ENCODE measurements at places on chromosomes 2 and 18.

GRCh38 chr2:47009253-47009767, 93.7 kb upstream of the MCFD2 start:
- no peak for DNase-seq

GRCh38 chr18:41899535-41899934, 55.5 kb upstream of the PIK3C3 start:
- no peak for DNase-seq

DNA sequence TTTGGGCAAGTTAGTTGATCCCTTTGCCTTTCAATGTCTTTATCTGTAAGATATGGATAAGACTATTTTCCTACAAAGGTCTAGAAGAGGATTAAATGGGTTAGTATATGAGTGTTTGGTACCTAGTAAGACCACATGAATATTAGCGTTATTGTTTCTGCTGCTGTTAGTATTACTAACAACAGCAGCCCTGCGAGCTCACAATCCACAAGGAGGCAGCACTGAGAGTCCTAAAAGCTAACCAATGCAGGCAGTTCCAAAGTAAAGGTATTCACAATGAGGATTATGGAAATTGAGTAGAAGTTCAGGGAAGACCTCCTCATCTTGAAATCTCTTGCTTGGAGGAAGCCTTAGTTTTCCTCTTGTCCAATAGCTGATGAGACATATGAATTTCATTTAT, 248.9 kb downstream of the TDRD15 start:
- no peak for DNase-seq

GRCh38 chr18:3449512-3450011, 410 bp upstream of the TGIF1 start:
- peak; percentile 71 for DNase-seq

DNA sequence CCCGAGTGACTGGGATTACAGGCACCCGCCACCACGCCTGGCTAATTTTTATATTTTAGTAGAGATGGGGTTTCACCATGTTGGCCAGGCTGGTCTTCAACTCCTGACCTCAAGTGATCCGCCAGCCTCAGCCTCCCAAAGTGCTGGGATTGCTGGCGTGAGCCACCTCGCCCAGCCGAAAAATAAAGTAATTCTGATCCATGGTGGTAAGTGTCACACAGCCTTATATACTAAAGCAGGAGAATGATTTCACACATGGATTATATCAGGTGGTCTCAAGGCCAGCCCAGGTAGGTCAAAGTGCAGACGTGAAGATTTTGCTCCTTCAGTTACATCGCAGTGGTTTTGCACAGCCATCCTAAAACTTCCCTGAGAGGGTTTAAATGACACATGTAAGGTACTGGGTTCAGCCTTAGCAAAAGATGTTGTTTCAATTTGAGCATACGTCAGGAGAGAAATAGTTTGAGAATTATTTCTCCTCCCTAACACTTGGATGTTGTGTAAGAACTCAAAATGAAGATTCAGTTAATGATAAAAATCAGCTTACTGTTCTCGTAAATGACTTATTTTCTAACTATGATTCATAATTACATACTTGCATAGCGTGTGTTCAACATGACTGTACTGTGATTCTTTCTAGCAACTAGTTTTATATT, 93.0 kb upstream of the SLC39A10 start:
- DNase-seq, result no peak

DNA sequence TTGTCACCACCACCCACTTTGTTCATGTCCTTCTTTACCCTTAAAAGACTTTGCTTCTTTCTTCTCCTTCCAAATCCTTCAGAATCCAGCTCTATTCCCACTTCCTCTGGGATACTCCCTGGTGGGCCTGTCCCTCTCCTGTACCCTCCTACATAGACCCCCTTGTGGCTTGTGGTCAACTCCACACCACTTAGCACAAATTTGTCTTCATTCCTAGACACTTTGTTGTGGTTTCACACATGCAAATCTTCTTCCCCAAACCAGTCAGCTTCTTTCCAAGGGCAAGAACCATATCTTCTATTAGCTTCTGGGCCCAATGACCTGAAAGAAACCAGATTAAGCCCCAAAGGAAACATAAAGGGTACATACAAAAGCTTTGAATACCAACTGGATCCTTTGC, 342.4 kb downstream of the TNS1 start:
- no peak for DNase-seq

- DNase-seq, result no peak
Measured at GRCh38 chr2:188695953-188696352, 278.2 kb upstream of the COL3A1 start.

DNA sequence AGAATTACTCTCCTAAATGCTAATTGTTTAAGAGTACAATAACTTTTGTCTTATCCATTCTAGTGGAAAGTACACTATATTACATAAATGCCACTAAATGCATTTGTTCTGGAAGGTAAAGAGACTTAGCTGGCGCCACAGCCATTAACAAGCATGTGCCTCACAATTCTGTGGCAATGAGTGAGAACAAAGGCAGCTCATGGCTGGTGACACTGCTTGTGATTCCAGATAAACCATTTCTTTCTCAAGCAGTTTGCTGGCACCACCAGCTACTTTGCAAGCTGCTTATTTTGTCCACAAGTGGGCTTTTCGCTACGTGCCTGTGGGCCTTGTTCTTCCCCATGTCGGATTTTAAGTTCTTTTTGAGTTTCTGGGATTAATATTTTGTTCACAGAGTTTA, 147.6 kb upstream of the SMAD7 start:
- DNase-seq, result no peak

GRCh38 chr18:31490387-31490786, 7.6 kb upstream of the DSG2 start:
- DNase-seq, result no peak

DNA sequence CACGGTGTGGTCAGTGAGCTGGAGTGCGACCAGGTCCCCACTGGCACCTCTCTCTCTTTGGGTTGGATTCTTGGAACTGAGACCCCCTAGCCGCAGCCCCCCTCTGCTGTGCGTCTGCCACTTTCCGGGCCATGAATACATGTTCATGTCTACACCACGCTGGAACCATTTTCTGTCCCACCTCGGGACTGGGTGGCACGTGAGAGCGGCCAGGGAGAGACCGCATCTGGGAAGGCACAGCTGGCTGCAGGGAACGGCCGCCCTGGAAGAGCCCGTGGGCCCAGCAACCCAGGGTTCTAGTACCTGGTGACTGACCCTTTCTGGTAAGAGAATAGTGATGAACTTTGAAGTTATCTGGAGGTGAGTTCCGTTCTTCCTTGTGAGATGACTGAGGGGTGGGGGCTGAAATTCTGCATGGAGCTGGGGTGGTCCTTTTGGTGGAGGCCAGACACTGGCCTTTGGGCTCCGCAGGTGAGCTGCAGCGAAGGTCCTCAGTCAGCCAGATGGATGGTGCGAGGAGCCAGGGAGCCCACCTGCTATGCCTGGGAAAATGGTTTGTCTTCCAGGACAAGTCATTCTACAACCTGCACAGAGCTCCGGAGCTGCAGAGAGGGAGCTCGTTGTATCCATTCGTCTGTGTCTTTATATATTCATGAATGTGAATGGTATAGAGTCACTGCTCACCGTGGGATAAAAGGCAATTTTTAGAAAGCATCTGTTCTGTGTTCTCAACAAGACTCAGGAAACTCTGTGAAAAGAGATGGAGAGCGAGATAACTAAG, 223.5 kb downstream of the NDUFA10 start:
- DNase-seq, result no peak

GRCh38 chr2:26251893-26252292, 7.2 kb downstream of the HADHB start:
- DNase-seq, result no peak

DNA sequence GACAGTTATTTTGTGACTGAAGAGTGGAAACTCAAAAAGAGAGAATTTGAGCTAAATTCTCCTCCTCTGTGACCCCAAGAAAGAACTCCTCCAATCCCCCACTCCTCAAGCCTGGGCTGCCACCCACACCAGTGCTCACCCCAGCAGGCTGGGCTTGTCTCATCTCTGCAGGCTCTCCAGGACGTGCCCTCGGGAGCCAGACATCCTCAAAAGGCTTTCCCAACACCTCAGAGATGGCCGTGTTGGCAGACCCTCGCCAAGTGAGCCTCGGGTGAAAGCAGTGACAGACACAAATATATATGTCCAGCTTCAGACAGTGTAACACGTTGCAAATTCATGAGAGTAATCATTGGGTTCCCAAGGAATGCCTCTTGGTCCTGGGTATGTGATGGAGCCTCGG, 377.7 kb upstream of the SALL3 start:
- no peak for DNase-seq

DNA sequence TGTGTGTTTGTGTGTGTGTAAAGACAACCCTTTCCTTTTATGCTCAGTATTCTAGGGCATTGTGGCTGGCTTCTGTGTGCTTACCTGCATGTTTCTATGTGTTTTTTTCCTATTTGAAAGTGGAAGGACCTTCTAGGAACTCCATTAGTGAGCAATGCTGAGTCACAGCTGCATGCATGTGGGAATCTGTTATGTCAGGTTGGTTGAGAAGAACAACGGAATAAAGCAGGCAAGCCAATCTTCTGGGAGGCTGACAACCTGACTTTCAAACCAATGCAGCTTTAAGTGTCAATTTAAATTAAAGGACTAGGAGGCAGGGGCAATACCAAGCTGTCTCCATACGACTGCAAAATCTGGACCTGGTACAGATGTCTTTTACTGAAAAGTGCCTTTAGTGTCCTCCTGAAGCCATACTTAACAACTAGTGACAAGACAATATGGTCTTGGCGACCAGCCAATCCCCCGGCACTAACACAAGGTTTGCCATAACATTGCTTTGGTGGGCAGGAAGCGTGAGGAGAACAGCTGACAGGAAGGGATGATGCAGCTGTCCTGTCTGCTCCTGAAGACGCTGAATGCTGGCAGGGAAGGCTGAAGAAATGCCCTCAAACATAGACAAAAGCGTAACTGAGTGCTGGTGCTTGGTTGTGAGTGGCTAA, 514.7 kb upstream of the CDH7 start:
- no peak for DNase-seq

- no peak for DNase-seq
Measured at GRCh38 chr18:75915941-75916623, 488.6 kb upstream of the SMIM21 start.

DNA sequence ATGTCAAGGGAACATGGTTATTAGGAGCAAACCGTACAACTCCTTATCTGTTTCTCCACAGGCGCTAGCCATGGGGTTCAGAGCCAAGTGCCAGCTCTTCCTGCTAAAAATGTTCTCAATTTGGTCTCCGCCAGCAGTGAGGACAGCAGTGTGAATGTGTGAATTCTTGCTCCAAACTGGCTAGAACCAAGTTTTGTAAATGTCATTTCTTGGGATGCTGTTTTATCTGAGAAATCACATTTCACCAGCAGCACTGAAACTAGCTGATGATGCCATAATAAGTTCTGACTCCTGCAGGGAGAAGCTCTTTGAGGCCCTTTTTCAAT, 140.6 kb upstream of the LGALSL start:
- DNase-seq, result no peak

DNA sequence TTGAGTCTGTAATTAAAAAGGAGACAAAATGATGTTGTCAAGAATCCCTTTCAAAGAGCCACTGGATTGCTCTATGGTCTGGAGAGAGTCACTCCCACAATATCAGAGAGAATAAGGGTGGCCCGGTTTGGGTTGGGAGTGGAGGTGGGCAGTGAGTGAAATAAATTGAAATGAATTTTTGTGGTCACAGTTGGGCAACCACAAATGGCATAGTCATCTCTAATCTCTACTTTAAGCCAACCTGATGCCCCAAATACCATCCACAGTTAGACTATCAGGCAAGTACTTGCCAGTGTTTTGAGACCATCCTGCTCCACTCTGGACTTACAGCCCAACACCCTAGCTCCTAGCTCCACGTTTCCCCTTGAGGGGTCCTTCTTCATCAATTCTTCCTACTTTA, 559.7 kb downstream of the BCL11A start:
- DNase-seq, result no peak

GRCh38 chr2:43298500-43298899, 72.1 kb upstream of the ZFP36L2 start:
- DNase-seq, result no peak

- DNase-seq, result no peak
Measured at GRCh38 chr2:40488101-40488601, 36.3 kb upstream of the SLC8A1 start.

- no peak for DNase-seq
Measured at GRCh38 chr2:65434592-65435241, 2.3 kb upstream of the SPRED2 start.

DNA sequence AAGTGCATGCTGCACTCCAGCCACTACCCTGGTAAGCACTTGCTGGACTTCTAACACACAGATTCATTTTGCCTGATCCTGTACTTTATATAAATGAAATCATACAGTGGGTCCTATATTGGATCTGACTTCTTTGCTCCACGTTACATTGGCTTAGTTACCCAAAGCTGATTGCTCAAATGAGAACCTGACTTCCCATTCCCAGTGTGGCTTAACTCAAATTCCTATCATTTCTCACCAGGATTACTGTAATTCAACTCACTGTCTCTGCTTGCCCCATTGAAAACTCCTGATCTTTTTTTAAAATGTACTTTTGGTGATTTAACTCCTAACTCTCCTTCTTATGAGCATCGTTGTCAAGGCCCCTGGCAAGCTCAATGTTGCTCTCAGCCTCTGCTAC, 1.4 kb downstream of the RSAD2 start:
- no peak for DNase-seq

DNA sequence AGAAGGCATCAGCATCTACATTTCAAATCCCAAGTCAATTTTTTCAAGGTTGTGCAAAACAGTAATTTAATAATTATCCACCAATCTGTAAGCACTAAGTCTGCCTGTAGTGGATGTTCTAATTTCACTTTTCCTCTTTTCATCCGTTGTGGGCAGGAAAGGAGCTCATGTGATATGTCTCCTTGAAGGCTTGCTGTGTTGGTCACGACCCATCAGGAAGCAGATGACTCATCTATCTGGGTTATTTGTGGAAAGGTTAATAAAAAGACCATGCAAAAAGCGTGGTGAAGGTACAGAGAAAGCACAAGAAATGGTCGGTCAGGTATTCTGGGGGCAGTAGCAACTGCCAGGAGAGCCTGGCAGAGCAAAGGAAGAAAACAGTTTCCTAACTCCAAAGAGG, 476.7 kb upstream of the RAB6C start:
- DNase-seq, result no peak

DNA sequence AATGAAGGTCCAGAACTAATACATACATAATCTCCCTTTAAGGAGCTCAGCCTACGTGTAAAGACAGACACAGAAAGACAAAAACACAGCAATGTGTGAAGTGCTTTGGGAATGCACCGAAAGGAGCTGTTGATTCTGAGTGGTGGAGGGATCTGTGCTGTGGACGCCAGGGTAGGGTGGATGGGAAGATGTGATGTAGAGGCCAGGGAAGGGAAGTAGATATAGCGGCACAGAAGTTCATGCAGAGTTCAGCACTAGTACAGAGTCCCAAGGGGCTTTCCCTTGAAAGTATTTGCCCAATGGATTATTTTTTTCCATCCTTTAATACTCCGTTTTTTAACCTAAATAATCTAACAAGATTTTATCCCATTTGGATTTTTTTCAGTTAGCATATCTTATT, 32.1 kb upstream of the DOCK10 start:
- no peak for DNase-seq

- DNase-seq, result no peak
Measured at GRCh38 chr2:21773168-21773567, 649.4 kb downstream of the TDRD15 start.

GRCh38 chr2:230640540-230641011, 72.1 kb upstream of the CAB39 start:
- DNase-seq, result no peak
